ENCODE measurements at places on chromosomes 7 and 10. TPM values are rescaled to one million over a fixed set of nuclear protein-coding genes. Genes with fewer than 3 reads are reported as not detected.

- peak; percentile 82 for DNase-seq
Measured at GRCh38 chr10:68598978-68599770, 39.0 kb downstream of the TET1 start.

SLC16A9 gene
- total RNA-seq, result 0.25 TPM

DNA sequence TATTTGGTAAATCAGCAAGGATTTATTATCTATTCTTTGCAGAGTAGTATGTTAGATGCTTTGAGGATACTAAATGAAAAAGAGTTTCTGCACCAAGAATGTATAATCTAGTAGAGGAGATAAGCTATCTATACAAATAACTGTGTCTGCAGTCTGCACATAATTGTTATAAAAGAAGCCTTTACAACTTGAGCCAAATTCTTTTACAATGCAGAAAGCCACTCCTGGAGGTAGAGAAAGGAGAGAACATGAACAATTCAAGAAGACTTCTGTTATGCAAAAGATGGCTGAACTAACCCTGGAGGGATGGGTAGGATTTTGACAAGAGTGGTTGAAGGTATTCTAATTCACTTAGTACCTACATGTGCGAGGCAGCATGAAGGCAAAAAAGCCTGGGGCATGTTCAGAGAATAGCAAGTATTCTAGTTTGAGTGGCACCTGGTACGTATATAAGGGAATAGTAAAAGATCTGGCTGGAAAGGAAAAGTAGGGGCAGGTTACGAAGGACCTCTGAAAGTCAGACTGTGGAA lies 251.1 kb upstream of the KAT6B start:
- DNase-seq, result peak; percentile 51

DNA sequence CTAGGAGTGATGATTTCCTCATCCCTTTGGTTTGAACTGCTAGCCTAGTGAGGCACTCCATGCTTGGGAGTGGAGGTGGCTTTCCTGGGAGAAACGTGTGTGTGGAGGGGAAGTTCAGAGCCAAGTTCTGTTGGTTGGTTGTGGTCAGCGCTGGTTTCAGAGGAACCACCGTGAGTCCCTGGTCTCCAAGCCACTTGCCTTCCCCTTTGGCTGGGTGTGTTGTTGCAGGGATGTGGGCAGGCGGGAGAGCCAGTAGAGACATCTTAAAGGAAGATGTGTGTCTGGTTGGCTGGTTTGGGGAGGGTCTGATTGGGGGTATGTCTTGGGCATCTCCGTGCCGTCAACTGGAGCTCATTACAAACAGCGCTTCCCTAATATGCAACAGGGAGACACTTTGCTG lies 130.8 kb upstream of the TCF7L2 start:
- DNase-seq, result no peak

- peak; percentile 94 for DNase-seq
Measured at GRCh38 chr7:116354171-116354545, 143.8 kb downstream of the TES start.

- no peak for DNase-seq
Measured at GRCh38 chr7:128164955-128165670, 76.0 kb upstream of the LEP start.

GRCh38 chr10:79242620-79243152 lies 104.6 kb upstream of the PPIF start:
- peak; percentile 77 for DNase-seq

GRCh38 chr10:15265558-15265957 lies 97.1 kb upstream of the NMT2 start:
- DNase-seq, result no peak

- no peak for DNase-seq
Measured at GRCh38 chr10:113294868-113295267, 258.0 kb upstream of the HABP2 start.

DNA sequence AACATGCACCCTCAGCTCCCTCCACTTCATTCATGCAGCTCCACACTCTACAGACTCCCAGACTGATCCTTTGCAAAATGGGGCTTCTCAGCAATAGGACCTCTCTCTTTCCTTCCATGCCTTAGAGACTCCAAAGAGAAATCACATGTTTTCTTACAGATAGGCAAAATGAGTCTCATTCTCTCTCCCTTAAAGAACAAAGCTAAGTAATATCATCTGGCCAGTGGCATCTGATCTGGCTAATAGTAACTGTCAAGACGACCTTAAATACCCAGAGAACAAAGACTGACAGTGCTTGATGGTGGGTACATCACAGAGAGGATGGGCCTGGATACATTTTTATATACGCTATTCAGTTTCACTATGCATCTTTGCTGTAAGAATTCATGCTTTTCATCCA lies 43.1 kb upstream of the CALD1 start:
- no peak for DNase-seq

KCNIP2 gene
- 1.2 TPM for total RNA-seq

DNA sequence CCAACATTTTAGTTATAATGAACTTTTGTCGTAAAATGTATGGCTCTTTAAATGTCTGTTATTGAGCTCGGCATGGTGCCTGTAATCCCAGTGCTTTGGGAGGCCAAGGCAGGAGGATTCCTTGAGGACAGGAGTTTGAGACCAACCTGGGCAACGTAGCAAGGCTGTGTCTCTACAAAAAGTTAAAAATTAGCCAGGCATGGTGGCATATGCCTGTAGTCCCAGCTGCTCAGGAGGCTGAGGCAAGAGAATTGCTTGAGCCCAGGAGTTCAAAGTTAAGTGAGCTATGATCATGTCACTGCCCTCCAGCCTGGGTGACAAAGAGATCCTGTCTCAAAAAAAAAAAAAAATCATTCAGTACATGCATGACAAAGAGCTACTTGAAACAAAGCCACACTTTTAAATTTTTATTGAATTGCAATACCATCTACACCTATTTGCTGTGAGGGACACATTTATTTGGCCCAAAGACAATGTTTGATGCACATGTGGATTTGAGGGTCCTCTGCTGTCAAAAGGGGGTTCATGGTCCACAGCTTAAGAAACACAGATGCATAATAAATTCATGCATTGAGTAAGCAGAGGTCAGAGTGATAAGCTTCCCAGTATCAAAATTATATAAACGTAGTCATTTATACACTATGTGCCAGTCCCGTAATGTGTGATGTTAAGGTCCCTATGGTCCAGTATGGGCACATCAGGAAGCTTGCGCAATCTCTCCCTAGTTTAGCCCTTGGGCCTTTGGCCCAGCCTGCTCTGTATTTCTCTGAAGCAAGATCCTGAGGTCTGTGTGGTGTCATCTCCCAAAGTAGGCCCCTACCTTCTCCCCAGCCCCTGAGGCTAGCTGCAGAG lies 4.4 kb upstream of the MALSU1 start:
- DNase-seq, result no peak

- no peak for DNase-seq
Measured at GRCh38 chr7:155360495-155361345, 63.0 kb downstream of the INSIG1 start.

TMEM72 gene
- not detected for total RNA-seq

DNA sequence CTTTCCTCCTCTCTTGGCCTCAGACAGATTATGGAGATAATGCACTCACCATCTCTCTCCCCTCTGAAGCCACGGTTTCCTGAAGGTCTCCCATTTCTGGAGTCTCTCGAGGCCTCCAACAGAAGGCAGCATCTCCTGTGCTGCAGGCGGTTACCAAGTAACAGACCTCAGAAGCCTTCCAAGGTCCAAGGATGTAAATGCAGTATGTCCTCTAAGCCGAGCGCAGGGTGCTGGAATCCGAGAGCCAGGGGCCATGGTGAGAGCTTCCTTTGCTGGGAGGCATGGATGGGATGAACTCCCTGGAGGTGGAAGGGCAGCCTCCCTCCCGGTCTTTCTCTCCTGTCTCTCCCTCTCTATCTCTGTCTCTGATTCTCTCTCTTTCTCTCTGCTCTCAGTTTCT lies 79.8 kb downstream of the ADARB2 start:
- DNase-seq, result no peak

RSPH10B gene
- total RNA-seq, result 0.63 TPM

SMKR1 gene
- total RNA-seq, result 0.65 TPM

DNA sequence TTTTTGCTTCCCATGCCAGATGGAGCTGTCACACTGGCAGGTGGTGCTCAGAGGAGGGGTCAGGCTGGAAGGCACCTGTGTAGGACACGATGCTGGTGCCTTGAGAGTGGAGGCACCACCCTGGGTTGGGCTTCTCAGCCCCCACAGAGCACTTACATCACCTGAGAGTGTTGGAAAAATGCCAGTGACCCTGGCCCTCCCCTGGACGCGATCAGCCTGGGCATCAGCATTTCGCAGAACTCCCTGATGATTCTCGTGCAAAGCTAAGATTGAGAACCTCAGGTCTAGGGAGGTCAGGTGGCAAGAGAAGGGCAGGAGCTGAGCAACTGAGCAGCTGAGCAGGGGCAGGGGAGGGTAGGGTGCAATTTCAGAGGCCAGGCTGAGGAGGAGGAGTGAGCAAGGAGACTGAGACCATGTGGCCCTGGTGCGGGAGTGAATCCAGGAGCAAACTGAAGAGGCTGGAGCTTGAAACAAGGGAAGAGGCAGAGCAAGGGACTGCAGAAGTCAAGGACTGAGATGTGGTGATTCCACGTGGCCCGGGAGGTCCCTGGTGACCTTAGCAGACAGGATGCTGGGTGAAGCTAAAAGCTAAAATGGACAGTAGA lies 24.7 kb upstream of the GRID1 start:
- no peak for DNase-seq

DNA sequence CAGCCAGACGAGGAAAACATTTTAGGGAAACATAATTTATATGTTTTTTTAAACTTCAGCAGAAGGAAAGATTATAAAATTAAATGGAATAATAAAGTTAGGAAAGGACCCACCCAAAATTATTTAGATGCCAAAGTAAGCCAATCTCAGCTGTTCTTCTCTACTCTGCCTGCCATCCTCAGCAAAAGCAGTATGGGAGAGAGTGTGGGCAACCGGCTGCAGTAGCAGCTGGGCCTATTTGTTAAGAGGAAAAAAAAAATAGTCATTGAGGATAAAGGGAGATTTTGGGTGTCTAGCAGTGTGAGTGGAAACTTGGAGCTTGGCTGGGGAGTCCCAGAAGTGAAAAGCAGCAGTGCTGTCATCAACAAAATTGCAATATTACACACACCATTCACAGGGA lies 15.4 kb downstream of the SEMA3E start:
- DNase-seq, result no peak

- DNase-seq, result peak; percentile 50
Measured at GRCh38 chr10:132630666-132631337, 93.2 kb downstream of the INPP5A start.

ALOX5 gene
- not detected for total RNA-seq

GRCh38 chr10:29923416-29923965 lies 135.9 kb downstream of the JCAD start:
- DNase-seq, result no peak

DNA sequence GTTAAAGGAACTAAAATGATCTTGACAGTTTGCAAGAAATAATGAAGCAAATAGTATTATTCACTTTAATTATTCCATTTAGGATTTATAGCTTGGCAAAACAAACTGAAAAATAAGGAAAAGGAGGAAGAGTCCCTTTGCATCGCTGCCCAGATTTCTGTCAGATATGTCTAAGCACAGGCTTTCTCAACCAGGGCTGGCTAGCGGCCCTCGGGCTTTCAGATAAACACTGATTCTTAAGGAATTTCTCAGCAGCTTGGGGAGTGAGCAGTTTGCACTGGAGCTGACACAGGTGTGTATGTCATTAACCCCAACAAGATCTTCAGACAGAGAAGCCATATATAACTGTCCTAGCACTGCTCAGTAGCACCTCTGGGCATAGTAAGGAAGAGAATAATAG lies 47.9 kb upstream of the SEMA3D start:
- no peak for DNase-seq

DNA sequence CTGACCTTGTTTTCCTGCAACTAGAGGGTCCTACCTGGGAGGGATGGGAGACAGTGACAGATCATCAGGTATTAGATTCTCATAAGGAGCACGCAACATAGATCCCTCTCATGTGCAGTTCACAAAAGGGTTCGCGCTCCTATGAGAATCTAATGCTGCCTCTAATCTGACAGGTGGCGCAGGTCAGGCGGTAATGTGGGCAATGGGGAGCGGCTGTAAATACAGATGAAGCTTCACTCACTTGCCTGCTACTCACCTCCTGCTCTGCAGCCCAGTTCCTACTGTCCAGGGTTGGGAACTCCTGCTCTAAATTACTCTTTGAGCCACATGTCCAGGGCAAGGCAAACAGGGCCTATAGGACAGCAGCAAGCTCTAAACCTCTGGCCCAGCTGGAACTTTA lies 46.2 kb downstream of the GFRA1 start:
- DNase-seq, result no peak

GRCh38 chr10:44293306-44293778 lies 91.6 kb downstream of the CXCL12 start:
- DNase-seq, result no peak

Measured in fibroblast of the aortic adventitia (primary cell).